ENCODE measurements at places on chromosomes 11 and 22. TPM values are rescaled to one million over a fixed set of nuclear protein-coding genes. Genes with fewer than 3 reads are reported as not detected.

- no peaks in the 10 kb centered on the region for H3K36me3 ChIP-seq
- H3K4me1 ChIP-seq, result peaks cover 7% of the 10 kb centered on the region
Observed at GRCh38 chr22:50169774-50170341, 673 bp upstream of the PANX2 start.

GRCh38 chr11:27451244-27451965, 21.2 kb downstream of the LGR4 start:
- H3K36me3 ChIP-seq, result no peaks in the 10 kb centered on the region
- H3K4me3 ChIP-seq, result no peak overlapping the region
- no peaks in the 10 kb centered on the region for H3K27me3 ChIP-seq
- DNase-seq, result no peak
- peak overlapping the region; percentile 31 for H3K27ac ChIP-seq

DNA sequence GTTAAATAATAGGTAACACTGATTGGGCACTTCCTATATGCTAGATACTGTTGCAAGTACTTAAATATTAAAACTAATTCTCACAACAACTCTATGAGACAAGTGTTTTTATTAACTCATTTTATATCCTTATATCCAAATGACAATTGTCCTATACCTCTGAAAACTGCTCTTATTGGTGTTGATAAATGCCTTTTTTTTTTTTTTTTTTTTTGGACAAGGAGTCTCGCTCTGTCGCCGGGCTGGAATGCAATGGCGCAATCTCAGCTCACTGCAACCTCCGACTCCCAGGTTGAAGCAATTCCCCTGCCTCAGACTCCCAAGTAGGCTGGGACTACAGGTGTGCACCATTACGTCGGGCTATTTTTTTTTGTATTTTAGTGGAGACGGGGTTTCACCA, 41.6 kb downstream of the MRTFA start:
- no peak for DNase-seq
- peaks cover 65% of the 10 kb centered on the region for H3K4me1 ChIP-seq
- no peaks in the 10 kb centered on the region for H3K36me3 ChIP-seq
- no peaks in the 10 kb centered on the region for H3K27me3 ChIP-seq
- H3K4me3 ChIP-seq, result no peak overlapping the region
- no peak overlapping the region for H3K27ac ChIP-seq

DNA sequence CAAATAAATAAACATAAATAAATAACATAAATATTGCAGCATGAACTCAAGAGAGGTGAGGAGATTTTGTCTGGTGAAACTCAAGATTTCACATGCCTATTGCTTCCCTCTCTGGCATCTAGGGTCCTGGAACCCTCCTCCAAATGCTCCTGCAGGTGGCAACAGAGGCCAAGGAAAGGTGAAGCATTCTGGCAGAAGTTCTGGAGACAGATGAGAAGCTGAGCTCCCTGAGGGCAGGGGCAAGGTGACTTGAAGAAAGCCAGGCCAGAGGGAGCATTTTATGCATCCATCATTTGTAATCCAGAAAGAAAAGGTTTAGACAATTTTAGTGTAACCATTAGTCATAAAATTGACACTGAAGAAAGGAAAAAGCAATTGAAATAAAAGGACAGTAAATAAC, 64.9 kb downstream of the ENDOD1 start:
- no peak overlapping the region for H3K27ac ChIP-seq
- peaks cover 17% of the 10 kb centered on the region for H3K4me1 ChIP-seq
- no peak overlapping the region for H3K4me3 ChIP-seq

DNA sequence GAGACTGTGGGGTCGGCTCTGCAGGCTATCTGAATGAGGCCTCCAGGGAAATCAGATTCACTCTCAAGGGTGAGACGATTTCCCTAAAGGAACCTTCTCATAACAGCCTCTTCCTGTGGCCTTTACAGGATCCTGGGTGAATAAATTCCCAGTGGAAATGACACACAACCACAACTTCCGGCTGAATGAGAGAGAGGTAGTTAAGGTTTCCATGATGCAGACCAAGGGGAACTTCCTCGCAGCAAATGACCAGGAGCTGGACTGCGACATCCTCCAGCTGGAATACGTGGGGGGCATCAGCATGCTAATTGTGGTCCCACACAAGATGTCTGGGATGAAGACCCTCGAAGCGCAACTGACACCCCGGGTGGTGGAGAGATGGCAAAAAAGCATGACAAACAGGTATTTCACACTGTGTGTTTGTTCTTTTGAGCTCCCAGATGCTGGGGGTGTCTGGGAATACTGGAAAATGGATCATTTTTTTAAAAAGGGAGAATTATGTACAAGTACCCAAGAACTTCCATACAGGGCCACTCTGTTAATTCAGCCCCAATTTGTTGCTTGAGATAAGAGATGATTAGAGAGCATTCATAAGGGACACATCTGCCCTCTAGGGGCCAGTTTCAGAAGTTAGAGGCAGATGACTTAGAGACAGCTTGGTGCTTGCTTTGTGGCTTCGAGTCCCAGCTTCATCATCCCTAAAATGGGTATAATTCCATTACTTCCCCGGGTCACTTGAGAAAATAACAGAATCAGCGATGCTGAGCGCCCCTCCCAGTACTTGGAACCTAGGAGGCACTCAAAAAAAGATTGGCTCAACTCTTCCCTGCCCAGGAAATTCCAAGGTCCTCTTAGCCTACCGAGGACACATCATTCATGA, 10.2 kb downstream of the SERPIND1 start:
- no peaks in the 10 kb centered on the region for H3K27me3 ChIP-seq
- DNase-seq, result peak; percentile 27
- H3K4me3 ChIP-seq, result no peak overlapping the region
- H3K36me3 ChIP-seq, result no peaks in the 10 kb centered on the region
- H3K27ac ChIP-seq, result no peak overlapping the region
- H3K4me1 ChIP-seq, result peaks cover 15% of the 10 kb centered on the region

NPTXR gene
- total RNA-seq, result 6.0 TPM

GRCh38 chr11:62501432-62501891, 45.1 kb downstream of the AHNAK start:
- peaks cover 29% of the 10 kb centered on the region for H3K4me1 ChIP-seq
- H3K4me3 ChIP-seq, result no peak overlapping the region
- no peaks in the 10 kb centered on the region for H3K36me3 ChIP-seq
- DNase-seq, result peak; percentile 44
- H3K27ac ChIP-seq, result no peak overlapping the region

DNA sequence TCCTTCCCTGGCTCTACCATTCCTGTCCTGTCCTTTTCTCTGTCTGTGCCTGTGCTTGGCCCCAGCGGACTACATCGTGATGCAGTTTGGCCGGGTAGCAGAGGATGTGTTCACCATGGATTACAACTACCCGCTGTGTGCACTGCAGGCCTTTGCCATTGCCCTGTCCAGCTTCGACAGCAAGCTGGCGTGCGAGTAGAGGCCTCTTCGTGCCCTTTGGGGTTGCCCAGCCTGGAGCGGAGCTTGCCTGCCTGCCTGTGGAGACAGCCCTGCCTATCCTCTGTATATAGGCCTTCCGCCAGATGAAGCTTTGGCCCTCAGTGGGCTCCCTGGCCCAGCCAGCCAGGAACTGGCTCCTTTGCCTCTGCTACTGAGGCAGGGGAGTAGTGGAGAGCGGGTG, 20.4 kb downstream of the TUB start:
- no peaks in the 10 kb centered on the region for H3K36me3 ChIP-seq
- no peak for DNase-seq
- no peaks in the 10 kb centered on the region for H3K4me1 ChIP-seq
- H3K4me3 ChIP-seq, result no peak overlapping the region

DNA sequence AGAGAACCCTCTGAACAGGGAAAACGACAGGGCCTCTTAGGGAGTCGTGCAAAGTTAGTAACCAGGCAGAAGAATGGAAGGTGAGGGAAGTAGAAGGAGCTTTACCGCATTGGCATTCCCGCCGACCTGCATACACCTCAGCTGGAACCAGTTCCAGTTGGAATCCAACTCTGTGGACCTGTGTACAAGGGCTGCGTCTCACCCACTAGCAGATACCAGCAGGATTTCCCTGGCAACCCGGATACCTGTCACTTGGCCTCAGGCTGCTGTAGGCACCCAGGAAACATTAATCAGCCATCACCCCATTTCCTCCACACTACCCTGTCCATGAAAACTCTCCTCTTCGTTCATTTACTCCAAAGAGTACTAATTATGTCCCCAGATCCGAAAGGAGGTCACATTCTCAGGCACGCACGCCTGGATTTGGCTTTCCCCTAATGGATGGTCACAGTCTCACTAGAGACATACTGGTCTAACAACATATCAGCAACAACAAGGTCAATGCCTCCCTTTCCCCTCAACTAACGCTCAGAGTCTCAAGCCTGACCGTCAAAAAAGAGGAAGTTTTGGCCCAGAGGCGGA, 842 bp downstream of the ARFGAP2 start:
- DNase-seq, result no peak
- peak overlapping the region; percentile 98 for H3K27ac ChIP-seq
- H3K36me3 ChIP-seq, result no peaks in the 10 kb centered on the region
- H3K27me3 ChIP-seq, result no peaks in the 10 kb centered on the region
- peaks cover 48% of the 10 kb centered on the region for H3K4me1 ChIP-seq
- H3K4me3 ChIP-seq, result peak overlapping the region; percentile 93

DNA sequence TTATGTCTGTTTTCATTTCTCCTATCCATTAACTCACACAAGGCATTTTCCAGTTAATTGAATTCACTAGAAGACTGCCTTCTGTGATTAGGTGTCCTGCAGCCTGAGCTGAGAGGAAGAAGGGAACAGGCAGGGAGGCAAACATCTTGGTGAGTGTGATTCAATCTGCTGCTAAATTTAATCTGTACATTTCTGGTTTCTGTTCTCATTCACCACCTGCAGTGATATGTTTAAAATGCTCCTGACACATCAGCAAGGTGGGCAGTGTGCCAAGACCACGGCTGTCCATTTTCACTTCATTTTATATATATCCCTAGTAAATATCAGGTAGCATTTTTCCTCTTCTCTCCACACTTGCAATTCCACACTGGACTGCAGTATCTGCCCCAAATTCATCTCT, 416.5 kb downstream of the TMEM135 start:
- H3K4me3 ChIP-seq, result no peak overlapping the region
- no peaks in the 10 kb centered on the region for H3K4me1 ChIP-seq
- H3K27me3 ChIP-seq, result no peaks in the 10 kb centered on the region
- H3K36me3 ChIP-seq, result no peaks in the 10 kb centered on the region

- H3K36me3 ChIP-seq, result no peaks in the 10 kb centered on the region
- no peaks in the 10 kb centered on the region for H3K4me1 ChIP-seq
- H3K4me3 ChIP-seq, result no peak overlapping the region
Observed at GRCh38 chr11:115743719-115744118, 239.5 kb upstream of the CADM1 start.

SLC22A8 gene
- total RNA-seq, result not detected

GRCh38 chr11:78941226-78941851, 366.7 kb upstream of the NARS2 start:
- H3K4me1 ChIP-seq, result no peaks in the 10 kb centered on the region
- H3K27ac ChIP-seq, result no peak overlapping the region
- H3K27me3 ChIP-seq, result no peaks in the 10 kb centered on the region
- no peaks in the 10 kb centered on the region for H3K36me3 ChIP-seq
- no peak for DNase-seq
- H3K4me3 ChIP-seq, result no peak overlapping the region

DNA sequence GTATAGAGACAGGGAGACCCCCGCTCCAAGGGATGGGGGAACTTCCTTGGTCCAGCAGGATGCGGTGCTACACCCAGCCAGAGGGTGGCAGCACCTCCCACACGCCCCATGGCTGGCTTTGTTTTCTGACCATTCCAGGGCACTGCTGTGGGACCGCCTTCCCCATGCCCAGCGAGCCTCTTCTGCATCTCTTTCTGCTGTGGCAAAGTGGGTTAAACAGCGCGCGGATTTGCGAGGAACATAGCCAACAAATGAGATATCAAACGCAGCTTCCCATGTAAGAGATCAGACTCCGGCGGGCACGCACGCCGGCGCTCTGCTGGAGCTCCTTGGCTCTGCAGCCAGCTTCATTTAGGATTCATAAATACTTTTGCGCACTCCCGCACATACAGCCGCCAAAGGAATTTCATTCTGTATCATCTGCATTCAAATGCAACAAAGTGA, 485.8 kb upstream of the CADM1 start:
- no peak for DNase-seq
- H3K36me3 ChIP-seq, result no peaks in the 10 kb centered on the region
- H3K27me3 ChIP-seq, result no peaks in the 10 kb centered on the region
- H3K27ac ChIP-seq, result no peak overlapping the region
- H3K4me3 ChIP-seq, result no peak overlapping the region
- no peaks in the 10 kb centered on the region for H3K4me1 ChIP-seq

DNA sequence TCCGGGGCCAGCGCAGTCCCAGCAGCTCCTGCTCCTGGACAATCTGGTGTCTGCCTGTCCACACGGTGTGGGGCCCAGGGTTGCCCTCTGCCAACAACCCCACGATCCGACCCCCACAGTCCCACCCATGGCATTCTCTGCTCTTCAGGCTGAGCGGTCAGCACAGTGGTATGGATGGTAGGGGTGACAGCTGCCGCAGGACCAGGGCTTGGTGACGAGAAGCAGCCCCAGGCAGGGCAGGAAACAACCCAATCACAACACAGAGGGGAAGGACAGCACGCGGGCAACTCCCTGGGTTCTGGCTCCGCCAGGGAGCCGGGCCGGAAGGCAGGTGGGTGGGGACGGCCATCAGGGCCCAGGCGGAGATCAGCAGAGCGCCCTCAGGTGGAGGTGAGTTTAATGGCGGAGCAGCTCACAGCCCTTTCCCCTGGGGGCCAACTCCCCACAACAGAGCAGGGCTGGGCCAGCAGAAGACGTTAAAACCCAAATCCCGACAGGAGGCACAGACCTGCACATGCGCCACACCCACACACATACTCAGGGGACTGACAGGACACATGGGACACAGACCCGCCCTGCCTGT, 5.3 kb upstream of the CHADL start:
- no peaks in the 10 kb centered on the region for H3K4me1 ChIP-seq
- no peaks in the 10 kb centered on the region for H3K27me3 ChIP-seq
- no peak overlapping the region for H3K27ac ChIP-seq
- peaks cover 36% of the 10 kb centered on the region for H3K36me3 ChIP-seq

LYVE1 gene
- total RNA-seq, result 6.9 TPM

DNA sequence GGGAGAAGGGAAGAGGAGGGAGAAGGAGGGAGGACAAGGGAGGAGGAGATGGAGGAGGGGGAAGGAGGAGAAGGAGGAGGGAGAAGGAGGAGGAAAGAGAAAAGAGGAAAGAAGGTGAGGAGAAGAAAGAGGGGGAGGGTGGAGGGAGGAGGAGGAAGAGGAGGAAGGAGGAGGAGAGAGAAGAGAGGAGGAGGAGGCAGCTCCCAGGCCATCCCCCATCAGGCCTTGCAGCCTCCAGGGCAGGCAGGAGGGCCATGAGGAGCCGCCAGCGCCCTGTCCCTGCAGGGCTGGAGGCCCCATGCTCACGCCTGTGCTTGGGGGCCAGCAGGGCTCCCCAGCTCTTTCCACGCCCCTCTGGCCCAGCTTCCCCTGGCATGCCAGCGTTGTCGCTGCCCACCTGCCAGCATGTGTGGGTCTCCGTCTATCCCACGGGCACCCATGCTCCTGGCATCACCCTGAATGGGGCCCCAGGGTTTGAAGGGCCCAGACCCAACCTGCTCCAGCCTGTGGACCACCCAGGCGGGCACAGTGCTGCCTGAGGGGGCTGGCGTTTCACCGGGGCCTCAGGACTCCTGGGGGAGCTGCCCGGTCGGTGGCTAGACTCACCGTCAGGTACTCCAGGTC, 5.2 kb downstream of the TSPAN32 start:
- no peak overlapping the region for H3K4me3 ChIP-seq
- peaks cover 32% of the 10 kb centered on the region for H3K4me1 ChIP-seq
- H3K27ac ChIP-seq, result no peak overlapping the region
- H3K27me3 ChIP-seq, result no peaks in the 10 kb centered on the region
- H3K36me3 ChIP-seq, result no peaks in the 10 kb centered on the region

GRCh38 chr22:32811788-32812545, 10.5 kb downstream of the TIMP3 start:
- peaks cover 4% of the 10 kb centered on the region for H3K4me1 ChIP-seq
- DNase-seq, result no peak
- no peak overlapping the region for H3K4me3 ChIP-seq
- no peaks in the 10 kb centered on the region for H3K27me3 ChIP-seq

LRRN4CL gene
- 4.6 TPM for total RNA-seq

Measured in body of pancreas (tissue), 4 donors.